ENCODE measurements at places on chromosomes 2 and 18. TPM values are rescaled to one million over a fixed set of nuclear protein-coding genes. Genes with fewer than 3 reads are reported as not detected.

Gene RHOB
- 241 TPM for polyA plus RNA-seq

Gene DHRS9
- not detected for polyA plus RNA-seq

Gene KHK
- polyA plus RNA-seq: 538 TPM

Gene G6PC2
- not detected for polyA plus RNA-seq

DNA sequence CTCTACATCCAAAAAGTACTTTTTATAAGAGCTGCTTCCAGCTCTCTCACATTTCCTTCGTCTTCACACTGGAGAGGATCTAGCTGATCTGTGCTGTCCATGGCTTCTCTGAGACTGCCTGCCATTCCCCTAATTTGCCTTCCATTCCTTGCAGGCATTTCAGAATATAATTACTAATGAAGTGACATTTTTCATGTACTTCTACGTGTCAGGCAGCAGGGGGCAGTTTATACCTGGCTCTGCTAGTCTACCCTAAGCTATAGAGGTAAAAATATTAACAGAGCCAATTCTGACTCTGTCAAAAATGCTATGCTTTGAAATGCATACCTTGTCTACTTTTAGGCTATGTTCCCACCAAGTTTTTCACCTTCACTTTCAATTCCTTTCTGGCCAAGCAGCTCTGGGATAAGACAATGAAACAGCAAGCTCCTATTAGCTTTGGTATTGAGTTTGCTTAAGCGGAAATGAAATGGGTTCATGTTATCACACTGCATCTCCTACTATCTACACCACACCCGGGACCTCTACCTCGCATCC is 81.9 kb downstream of the MEP1B start:
- peak; percentile 42 for DNase-seq

All from kidney (tissue), 22 donors.